ENCODE measurements at places on chromosomes 12 and 14. TPM values are rescaled to one million over a fixed set of nuclear protein-coding genes. Genes with fewer than 3 reads are reported as not detected.

DNA sequence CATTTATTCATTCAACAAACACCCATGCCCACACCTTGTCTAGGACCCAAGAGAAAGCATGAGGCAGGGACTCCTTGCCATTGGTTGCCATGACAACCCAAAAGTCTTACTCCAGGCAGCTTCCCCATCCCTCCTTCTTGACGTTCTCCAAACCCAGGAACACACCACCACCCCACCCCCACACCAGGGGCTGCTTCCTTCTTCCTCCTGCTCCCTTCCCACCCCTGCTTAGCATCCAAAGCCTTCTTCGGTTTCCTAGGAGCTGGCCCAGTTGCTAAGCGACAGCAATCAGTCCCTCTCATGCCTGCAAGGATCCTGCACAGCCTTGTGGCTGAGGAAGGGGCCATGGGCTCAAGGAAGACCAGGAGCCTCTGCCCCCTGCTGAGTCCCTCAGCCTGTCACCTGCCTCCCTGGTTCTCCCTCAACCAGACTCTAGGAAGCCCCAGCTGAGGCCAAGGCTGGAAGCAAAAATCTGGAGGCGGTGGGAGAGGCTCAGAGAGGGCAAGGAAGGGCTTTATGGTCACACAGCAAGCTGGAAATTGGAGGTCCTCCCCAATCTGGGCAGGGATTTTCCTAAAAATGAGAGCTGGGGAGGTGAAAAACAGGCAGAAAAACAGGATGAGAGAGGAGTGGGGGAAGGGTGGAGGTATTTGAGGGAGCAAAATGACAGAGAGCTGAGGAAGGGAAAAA lies 15.4 kb downstream of the RASAL1 start:
- no peak for DNase-seq

GRCh38 chr14:64562436-64562835 lies 12.7 kb downstream of the PPP1R36 start:
- DNase-seq, result no peak

DNA sequence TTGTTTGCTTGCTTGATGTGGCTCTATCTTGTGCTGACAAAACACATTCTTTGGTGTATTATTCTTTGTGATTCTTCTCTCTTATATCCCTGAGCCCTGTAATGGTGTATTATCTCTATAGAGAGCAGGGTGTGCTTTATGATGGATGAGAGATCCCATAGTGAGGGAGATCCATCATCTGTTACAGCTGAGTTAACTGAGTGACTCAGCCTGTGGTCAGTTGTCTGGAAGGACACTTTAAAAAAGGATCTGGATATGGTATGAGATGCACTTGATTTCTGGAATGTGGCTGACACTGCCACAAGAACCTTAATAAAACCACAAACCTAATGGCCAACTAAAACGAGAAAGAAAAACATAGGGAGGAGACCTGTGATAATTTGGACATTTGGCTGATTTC lies 461.4 kb upstream of the SYT1 start:
- no peak for DNase-seq

GRCh38 chr12:32860192-32860591 lies 36.4 kb downstream of the PKP2 start:
- DNase-seq, result no peak

GRCh38 chr12:66235626-66236281 lies 46.7 kb downstream of the IRAK3 start:
- DNase-seq, result no peak

DNA sequence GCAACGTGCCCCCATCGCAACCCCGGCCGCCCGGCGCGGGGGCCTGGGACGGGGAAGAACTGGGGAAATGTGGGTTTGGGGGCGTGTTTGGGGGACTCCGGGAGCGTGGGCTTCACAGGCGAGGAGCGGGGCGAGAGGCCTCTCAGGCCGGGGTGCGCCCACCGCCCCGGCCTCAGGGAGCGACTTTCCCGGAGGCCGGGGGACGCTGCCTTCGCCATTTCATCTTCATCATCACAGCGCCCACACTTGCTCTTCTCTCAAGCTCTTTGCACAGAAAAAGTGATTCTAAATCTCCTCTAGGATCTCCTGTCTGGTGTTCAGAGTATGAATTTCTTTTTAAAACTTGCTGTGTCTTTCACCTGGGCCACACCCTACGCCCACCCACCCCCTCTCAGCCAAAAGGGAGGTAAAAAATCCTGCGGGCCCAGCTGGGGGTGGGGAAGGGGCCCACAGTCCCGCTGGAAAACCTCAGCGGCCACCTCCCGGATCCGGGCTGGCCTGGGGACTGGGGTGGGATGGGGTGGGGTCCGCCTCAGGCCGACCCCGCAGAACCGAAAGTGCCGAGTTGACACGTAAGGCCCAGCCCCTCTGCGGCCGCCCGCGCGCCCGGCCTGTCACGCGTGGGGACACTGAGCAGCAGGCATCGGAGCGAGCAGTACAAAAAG lies 7.4 kb downstream of the CDKN1B start:
- no peak for DNase-seq

- DNase-seq, result no peak
Measured at GRCh38 chr14:41000350-41000749, 606.3 kb upstream of the LRFN5 start.

GRCh38 chr14:69468949-69469348 lies 15.6 kb upstream of the PLEKHD1 start:
- DNase-seq, result no peak

- peak; percentile 61 for DNase-seq
Measured at GRCh38 chr14:101823066-101823465, 61.6 kb downstream of the PPP2R5C start.

DNA sequence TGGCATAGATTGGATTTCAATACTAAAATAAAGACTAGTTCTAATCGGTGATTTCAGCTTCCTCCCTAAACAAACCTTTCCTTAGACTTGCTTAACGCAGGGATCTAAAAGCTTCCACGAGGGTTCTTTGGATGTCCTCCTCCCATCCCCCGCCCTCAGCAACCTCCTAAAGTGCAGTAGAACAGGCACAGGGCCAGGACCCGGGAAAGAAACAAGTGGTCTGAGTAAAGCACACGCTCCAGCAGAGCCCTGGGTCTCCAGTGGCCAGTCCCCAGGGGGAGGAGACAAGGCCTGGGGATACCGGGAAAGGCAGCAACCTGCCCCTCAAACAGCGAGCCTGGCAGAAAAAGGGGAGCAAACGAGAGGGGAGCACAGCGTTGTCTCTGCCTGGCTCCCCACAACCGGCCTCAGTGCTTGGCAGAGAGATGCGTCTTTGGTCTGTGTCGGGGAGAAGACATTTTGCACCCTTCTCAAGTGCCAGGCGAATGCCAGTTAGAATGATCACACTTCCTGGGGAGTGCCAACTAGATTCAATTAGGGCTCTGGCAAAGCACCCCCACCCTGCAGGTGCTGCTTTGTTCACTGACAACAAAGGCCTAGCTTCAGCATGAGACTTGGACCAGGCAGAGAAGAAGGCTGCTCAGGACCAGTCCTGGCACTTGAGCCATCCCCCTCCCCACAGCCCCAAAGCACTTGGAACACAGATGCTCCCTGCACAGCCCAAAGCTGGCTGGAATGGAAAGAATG lies 17.1 kb upstream of the SLC6A12 start:
- DNase-seq, result no peak

- DNase-seq, result no peak
Measured at GRCh38 chr14:32382704-32383103, 53.6 kb downstream of the AKAP6 start.

- no peak for DNase-seq
Measured at GRCh38 chr12:104351057-104351983, 47.8 kb downstream of the EID3 start.

GRCh38 chr12:90922145-90922627 lies 32.8 kb downstream of the CCER1 start:
- DNase-seq, result no peak

GRCh38 chr14:99191395-99192027 lies 80.5 kb downstream of the BCL11B start:
- DNase-seq, result no peak

GRCh38 chr12:77816196-77816595 lies 14.5 kb upstream of the NAV3 start:
- DNase-seq, result no peak

DNA sequence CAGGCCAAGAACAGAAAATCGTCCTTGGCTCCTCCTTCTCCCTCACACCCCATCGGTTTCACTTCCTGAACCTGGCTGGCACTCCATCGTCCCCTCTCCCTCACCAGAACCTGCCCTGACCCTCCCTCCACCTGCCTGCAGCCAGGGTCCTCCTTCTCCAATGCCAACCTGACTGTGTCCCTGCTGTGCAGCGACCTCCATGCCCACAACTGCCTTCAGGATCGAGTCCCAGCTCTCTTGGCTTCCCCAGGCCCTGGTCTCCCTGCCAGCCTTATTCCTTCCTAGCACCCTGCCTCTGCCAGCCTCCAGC lies 19.8 kb downstream of the HVCN1 start:
- no peak for DNase-seq

- peak; percentile 91 for DNase-seq
Measured at GRCh38 chr14:55051423-55052268, at the start of gene MAPK1IP1L. MAPK1IP1L (plus strand) TSS chr14:55051647; CDS start chr14:55061684, 10,037 bp downstream.

DNA sequence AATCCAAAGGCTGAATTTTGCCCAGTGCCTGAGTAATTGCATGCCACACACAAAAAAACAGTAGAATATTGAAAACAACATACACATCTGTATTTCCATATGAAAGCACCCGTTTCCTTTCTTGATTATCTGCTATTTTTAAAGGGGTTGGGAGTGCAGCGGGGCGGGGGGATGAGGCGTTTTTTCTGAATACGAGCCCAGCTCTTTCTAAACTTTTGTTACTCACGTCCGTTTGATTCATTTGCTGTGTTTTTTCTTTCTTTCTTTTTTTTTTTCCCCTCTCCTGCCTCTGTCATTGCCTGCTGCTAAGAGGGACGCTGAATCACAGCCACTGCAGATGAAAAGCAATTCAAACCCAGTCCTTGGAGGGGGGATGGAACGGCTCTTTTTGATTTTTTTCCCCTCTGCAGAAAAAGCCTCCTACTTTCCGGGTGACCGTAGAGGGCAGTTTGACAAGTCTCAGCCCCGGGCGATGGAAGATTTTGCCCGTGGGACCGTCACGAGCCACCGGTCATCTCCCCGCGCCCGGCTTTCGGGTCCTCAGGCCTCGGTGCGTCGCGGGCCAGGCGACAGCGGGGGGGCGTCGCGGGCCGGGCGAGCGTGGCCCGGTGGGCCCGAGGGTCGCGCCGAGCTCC lies 572 bp upstream of the RASSF8 start:
- DNase-seq, result peak; percentile 22

GRCh38 chr12:91100906-91101305 lies 10.4 kb downstream of the LUM start:
- DNase-seq, result no peak

GRCh38 chr12:118190266-118190665 lies 54.3 kb downstream of the PEBP1 start:
- DNase-seq, result no peak

The TMPRSS12 gene
- total RNA-seq, result not detected

The JDP2 gene
- total RNA-seq, result 0.71 TPM

The ADCY6 gene
- total RNA-seq, result 0.18 TPM

The MCRS1 gene
- total RNA-seq, result 86.1 TPM

The TMPO gene
- 413 TPM for total RNA-seq

The PRMT5 gene
- 55.5 TPM for total RNA-seq

The PTGDR gene
- 0.68 TPM for total RNA-seq

The CNOT2 gene
- 78.2 TPM for total RNA-seq
